ENCODE measurements at places on chromosomes 1 and 21. TPM values are rescaled to one million over a fixed set of nuclear protein-coding genes. Genes with fewer than 3 reads are reported as not detected.

DNA sequence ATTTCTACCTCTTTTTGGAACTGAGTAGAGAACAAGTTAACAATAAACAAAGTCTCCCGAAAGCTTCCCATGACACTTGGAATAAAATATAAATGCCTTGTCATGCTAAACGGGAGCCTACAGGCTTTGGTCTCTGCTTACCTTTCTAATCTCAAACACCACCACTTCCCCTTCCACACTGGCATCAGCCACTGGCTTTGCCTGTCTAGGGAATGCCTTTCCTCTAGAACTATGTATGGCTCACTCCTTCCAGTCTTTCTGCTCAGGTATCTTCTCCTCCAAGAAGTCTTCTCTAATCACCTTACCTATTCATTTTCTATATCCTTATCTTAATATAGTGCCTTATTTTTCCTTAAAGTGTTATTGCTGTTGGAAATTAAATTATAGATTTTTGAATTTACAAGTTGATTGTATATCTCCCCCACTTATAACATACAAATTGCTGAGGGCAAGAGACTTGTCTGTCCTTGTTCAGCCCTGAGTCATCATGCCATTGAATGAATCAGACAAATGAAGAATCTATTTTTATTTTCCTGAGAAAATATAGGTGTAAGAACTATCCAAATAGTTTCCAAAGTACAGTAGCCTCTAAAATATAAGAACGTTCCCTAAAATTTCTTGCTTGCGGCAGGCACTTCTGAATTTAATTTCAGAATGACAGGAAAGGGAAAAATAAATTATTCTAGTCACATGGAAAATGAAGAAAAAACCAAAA lies 119.2 kb downstream of the TM2D1 start:
- no peak for DNase-seq

DNA sequence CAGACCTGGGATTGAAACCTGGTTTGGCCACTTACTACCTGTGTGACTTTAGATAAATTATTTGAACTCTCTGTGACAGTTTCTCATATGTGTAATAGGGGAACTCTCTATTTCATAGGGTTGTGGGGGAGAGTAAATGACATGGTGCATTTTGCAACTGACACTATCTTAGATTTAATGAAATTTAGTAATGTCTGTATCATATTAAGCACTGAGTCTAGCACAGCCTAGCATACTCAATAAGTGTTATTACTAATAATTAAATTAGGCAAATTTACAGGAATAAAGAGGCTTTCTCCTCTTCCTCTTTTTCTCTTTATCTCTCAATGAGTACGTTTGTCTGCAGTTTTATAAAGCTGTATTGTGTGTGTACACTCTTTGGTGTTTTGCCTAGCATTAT lies 80.2 kb upstream of the MACF1 start:
- DNase-seq, result no peak

DNA sequence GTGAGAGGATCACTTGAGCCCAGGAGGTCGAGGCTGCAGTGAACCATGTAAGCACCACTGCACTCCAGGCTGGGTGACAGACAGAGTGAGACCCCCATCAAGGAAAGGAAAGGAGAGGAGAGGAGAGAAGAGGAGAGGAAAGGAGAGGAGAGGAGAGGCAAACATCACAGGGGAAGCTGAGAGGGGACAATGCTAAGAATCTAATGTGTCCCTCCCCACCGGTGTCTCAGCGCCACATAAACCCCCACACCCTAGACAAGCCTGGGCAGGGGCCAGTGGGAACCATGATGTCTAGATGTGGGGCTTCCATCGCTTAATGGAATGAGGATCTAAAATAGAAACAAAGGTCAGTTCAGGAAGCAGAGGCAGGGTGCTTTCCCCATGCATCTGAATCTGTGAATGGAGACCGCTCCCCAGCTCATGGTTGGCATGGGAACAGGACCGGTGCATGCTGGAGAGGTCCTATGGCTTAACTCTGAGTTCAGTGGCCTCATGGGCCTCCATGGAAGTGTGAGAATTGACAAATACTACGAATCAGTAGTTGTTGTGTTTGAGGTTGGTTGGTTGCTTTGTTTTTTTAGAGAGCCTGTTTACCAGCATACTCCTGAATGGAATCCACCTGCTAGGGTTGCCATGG lies 16.3 kb upstream of the LAPTM5 start:
- DNase-seq, result no peak

GRCh38 chr1:238329671-238330070 lies 438.9 kb upstream of the ZP4 start:
- DNase-seq, result no peak

DNA sequence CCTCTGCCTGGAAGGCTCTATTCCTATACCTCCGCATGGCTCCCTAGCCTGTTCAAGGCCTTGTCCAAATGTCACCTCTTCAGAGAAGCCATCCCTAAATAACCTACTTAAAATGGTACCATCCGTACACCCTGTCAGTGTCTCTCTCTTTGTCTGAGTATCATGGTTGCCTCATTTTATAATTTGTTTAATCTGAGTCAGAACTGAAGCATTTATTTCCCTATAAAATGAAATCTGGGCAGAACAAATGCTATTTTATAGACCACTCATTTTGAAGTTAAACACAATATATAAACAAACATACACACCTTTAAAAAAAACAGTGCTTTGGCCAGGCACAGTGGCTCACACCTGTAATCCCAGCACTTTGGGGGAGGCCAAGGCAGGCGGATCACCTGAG lies 30.2 kb downstream of the RERE start:
- DNase-seq, result no peak

GRCh38 chr1:31759298-31760023 lies 4.7 kb downstream of the ADGRB2 start:
- no peak for DNase-seq

DNA sequence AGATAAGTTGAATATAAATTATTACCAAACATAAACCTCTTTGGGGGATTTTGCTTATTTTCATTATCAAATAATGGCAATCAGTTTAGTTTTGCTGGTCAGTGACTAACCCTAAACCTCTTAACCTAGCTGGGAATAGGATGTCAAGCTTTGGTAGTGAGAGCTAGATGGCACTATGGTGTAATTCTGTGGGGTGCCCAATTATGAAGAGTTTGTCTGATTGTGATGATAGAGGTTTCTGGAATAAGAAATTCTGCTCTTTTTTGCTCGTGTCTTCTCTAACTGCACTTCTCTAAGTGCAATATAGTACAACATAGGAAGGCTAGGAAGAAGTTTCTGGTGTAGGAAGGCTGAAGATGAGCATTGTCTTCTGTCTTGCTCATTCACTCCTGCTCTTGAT lies 59.8 kb downstream of the XCL1 start:
- no peak for DNase-seq

DNA sequence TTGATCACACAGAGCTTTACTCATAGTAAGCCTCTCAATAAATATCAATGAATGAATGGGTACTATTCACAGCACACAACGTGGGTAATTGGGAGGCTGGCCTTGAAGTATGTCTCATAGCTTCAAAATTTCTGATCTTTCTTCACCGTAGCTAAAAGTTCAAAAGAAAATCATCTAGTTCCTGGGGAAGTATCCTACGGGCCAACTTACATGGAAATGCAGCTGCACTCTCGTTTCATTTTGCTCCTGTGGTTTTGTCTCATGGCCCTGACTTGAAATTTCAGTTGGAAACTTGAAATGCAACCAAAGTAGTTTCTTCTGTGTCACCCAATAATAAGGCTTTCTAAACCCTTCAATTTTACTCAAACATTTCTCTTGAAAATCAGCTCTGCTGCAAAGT lies 76.1 kb upstream of the CNIH3 start:
- no peak for DNase-seq

DNA sequence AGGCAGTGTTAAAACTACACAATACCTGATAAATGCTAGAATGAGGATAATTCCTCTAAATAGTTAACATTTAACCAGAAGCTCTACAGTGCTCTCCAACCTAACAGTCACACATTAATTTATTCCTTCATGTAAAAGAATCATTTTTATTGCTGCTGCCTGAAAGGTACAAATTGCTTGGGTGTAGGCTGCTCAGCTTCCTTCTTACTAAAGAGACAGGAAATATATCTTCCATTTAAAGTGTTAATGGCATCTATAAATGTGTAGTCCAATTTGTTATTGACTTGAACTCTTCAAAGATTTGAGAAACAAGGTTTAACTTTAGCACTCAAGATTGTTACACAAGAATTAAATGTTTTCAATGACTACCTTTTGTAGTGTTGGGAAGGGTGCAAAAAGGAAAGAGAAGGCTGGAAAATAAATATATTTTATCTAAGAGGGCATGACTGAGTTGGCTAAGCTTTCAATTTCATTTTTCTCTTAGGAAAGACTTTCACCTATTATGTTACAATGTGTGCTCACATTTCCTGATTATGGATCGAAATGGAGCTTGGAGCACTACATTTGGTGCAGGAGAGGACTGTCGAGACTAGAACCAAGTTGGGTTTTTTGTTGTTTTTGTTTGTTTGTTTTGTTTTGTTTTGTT lies 105.5 kb upstream of the CACYBP start:
- DNase-seq, result no peak

GRCh38 chr1:233884461-233885151 lies 19.9 kb upstream of the SLC35F3 start:
- DNase-seq, result no peak

- DNase-seq, result no peak
Observed at GRCh38 chr1:178682886-178683285, 42.2 kb upstream of the RALGPS2 start.

- DNase-seq, result peak; percentile 77
Observed at GRCh38 chr1:117318426-117318825, 48.8 kb upstream of the MAN1A2 start.

DNA sequence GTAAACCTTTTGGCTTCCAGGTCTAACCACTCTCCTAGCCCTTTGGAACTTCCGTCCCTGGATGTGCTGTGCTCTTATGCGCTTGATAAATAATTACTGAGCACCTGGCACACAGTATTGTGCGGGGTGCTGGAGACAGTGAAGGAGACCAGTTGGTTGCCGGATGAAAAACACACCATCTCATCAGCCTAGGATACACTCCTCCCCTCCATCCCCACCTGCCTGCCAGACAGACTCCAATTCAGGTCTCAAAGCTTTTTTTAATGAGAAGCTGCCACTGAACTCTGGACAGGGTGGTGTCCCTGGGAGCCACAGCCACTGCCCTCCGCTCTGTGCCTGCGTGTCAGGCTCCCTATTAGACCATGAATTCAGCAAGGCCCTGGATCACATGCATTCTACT lies 9.2 kb downstream of the GNB1 start:
- no peak for DNase-seq

DNA sequence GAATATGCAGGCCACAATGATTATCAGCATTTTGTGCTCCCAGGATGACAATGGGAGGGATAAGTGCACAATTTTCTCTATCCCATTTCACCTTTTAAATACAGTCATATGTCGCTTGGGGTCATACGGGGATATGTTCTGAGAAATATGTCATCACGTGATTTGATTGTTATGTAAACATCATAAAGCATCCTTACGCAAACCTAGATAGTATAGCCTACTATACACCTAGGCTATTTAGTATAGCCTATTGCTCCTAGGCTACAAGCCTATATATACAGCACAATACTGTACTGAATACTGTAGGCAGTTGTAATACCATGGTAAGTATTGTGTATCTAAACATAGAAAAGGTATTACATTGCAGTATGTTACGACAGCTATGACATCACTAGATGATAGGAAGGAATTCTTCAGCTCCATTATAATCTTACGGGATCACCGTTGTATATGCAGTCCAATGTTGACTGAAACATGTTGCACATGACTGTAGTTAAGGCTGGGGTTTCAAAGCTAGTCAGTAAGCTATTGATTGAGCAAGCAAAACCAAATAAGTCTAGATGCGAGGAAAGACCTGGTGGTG lies 18.9 kb downstream of the RUSC1 start:
- DNase-seq, result no peak

DNA sequence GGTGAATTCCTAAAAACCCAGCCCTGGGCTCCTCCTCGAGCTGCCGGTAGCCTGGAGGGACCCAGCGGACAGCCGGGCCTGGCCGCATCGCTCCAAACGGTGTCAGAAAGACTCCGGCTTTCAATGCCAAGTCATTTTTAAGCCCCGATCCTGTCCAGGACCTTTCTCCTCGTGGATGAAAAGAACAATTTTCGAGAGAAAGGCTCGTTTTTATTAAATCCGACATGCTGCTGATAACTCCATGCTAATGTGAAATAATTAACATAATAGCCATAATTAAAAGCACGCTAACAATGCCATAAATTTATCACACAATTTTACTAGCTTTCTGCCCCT lies 4.6 kb upstream of the FOXD3 start:
- no peak for DNase-seq

DNA sequence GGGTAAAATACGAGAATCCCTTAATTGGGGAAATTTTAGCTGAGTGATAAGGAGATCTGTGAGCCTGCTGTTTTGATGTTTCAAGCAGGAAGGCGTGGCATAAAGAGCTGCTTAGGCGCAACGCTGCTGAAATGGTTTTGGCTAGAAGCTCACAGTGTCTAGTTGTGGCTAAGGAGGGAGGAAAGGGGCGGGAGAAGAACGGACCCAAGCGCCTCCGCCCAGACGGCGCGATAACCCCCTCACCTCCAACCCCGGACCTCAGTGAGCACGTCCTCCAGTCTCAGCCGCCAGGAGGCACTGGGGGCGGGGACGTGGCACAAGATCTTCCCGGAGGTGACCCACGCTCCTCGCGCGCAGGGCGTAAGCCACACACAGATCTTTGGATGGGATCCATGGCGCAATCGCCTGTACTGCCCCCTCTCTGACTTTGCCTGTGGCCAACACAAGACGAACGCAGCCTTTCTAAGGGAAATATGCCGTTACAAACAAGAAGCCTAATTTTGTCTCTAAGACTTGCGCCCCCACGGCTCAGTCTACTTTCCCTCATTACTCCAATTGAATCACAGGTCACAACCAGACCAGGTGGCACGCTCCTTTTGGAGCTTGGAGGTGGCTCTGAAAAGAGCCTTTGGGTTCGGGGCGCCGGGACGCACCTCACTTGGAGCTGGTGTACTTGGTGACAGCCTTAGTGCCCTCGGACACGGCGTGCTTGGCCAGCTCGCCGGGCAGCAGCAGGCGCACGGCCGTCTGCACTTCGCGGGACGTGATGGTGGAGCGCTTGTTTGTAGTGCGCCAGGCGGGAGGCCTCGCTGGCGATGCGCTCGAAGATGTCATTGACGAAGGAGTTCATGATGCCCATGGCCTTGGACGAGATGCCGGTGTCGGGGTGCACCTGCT lies 23.4 kb upstream of the RNF187 start:
- DNase-seq, result no peak

- no peak for DNase-seq
Observed at GRCh38 chr1:202255343-202255742, 61.7 kb downstream of the LGR6 start.

GRCh38 chr21:19433623-19434022 lies 1030.0 kb upstream of the TMPRSS15 start:
- DNase-seq, result no peak

- DNase-seq, result no peak
Observed at GRCh38 chr1:202631076-202631923, 79.0 kb downstream of the SYT2 start.

GRCh38 chr1:181391301-181391900 lies 91.9 kb upstream of the CACNA1E start:
- peak; percentile 79 for DNase-seq

Gene FAM72B
- 15.2 TPM for total RNA-seq

Gene IFNLR1
- total RNA-seq, result not detected

Gene AADACL3
- total RNA-seq, result not detected

Gene PPIAL4G
- total RNA-seq, result not detected

Gene LRRC53
- not detected for total RNA-seq

Gene ANGPTL3
- not detected for total RNA-seq

Gene CDC7
- 29.5 TPM for total RNA-seq

Gene PLA2G2D
- not detected for total RNA-seq

Gene CFHR2
- total RNA-seq, result not detected

Gene FALEC
- 0.28 TPM for total RNA-seq

Gene PLPPR4
- 0.25 TPM for total RNA-seq

Gene EIF4G3
- total RNA-seq, result 66.8 TPM

Gene ABCB10
- total RNA-seq, result 18.3 TPM

Gene PLA2G2A
- total RNA-seq, result not detected

All from SJCRH30 (cell line).